ENCODE measurements at places on chromosomes 12 and 14. TPM values are rescaled to one million over a fixed set of nuclear protein-coding genes. Genes with fewer than 3 reads are reported as not detected.
A peak's percentile ranks its signal among the peaks of the same experiment; 100 is the strongest.

DNA sequence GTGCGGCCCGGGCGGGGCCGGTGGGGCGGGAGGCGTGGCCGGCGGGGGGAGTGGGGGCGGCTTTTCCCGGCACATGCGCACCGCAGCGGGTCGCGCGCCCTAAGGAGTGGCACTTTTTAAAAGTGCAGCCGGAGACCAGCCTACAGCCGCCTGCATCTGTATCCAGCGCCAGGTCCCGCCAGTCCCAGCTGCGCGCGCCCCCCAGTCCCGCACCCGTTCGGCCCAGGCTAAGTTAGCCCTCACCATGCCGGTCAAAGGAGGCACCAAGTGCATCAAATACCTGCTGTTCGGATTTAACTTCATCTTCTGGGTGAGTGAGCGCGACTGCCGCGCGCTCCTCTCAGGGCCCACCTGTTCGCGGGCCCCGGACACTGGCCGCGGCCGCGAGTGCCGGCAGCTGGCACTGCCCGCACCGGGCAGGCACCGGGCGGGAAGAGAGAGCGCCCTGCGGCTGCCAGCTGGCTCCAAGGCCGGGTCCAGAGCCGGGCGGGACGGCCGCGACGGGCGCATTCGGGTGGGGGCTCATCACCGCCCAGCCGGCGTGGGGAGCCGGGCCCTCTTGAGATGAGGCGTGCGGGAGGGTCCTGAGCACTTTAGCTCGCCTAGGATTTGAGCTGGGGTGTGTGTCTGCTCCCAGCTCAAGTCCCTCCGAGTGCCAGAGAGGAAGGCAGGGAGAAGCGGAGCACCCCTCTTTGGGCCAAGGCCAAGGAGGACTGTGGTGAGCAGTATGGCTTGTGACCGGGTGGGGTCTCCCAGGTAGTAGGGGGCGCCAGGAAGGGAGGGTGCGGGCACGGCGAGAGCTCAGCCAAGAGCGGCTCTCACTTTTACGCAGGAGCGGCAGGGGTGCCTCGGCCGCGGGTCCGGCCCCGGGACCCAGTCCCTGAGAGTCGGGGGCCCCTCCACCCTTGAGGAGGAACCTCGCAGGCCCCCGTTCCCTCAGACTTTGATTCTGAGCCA is at the start of gene CD9:
CD9 (plus strand) TSS at position 145 of the 957 bp plus-strand sequence; CDS start at position 245, 100 bp downstream.
- DNase-seq: no peak

- no peak for DNase-seq
These were observed 264.0 kb upstream of the PRICKLE1 start for GRCh38 chr12:42853370-42854140.

DNA sequence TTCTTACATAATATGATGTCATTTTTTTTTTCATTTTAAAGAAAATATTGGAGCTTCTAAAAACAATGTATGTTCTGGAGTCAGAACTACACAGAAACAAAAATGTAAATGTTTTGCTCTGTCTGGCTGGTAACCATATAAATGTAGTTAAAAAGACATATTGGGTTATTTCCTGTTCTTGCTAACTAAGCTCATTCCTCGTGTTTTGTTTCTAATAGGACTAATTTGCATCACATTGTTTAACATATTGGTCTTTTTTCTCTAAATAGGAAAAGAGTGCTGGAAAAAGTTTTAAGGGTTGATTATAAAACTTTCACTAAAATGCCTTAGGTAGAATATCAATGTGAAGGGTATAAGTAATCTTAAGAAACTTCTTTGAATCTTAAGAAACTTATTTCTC is 221.3 kb downstream of the SLC6A15 start:
- no peak for DNase-seq

- peak; percentile 78 for DNase-seq
These were observed 43.7 kb downstream of the KDM2B start for GRCh38 chr12:121536899-121537813.

DNA sequence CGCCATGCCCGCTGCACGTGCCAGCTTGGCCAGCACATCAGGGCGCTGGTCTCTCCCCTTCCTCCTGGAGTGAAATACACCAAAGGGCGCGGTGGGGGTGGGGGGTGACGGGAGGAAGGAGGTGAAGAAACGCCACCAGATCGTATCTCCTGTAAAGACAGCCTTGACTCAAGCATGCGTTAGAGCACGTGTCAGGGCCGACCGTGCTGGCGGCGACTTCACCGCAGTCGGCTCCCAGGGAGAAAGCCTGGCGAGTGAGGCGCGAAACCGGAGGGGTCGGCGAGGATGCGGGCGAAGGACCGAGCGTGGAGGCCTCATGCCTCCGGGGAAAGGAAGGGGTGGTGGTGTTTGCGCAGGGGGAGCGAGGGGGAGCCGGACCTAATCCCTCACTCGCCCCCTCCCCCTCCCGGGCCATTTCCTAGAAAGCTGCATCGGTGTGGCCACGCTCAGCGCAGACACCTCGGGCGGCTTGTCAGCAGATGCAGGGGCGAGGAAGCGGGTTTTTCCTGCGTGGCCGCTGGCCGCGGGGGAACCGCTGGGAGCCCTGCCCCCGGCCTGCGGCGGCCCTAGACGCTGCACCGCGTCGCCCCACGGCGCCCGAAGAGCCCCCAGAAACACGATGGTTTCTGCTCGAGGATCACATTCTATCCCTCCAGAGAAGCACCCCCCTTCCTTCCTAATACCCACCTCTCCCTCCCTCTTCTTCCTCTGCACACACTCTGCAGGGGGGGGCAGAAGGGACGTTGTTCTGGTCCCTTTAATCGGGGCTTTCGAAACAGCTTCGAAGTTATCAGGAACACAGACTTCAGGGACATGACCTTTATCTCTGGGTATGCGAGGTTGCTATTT is 914 bp upstream of the CCND2 start:
- peak; percentile 91 for DNase-seq

DNA sequence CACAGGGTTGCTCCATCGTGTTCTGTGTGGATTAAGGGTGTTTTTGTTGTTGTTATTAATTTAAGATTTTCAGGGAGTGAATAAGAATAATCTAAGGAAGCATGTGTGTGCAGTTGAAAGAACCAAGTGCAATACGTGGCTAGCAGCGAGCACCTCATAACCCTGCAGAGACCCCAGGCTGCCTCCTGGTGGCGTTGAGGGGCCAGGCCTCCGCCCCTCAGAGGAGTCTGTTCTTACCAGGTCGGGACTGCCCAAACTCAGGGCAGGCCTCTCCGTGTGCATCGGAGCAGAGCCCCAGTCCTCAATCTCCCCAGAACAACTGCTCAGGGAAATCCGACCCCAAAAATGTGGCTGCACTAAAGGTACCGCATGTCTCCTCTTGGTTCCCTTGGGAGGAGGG is 36.8 kb downstream of the IL31 start:
- no peak for DNase-seq

The KCNC2 gene
- not detected for polyA plus RNA-seq

DNA sequence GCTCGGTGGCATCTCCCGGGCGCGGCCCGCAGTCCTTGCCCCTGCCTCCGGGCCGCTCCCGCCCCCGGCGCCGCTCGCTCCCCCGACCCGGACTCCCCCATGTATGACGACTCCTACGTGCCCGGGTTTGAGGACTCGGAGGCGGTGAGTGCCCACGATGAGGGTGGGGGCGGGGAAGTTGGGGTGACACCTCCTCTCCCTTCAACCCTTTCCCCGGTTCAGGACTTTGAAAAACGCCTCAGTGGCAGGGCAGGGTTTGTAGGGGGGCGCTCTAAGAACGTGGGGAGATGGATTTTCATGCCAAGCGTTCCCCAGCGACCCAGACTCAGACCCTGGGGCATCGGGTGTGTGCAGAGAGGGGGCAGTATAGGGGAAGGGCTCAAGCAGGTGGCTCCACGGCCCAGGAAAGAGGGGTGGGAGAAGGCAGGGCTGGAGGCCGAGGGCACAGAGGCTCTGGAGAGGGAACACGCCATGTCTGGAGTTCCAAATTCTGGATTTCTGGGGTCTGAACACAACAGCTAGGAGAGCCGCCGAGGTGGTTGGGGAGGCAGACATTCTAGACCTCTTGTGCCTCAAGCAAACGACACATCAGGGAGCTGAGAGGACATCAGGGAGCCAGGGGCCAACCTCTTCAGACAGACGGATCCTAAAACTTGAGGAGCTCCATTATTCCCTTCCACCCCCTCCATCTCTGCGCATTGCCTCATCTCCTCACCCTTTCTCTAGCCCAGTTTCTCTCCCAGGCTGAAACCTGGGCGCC is 715 bp downstream of the CACNB3 start:
- DNase-seq: peak; percentile 37

DNA sequence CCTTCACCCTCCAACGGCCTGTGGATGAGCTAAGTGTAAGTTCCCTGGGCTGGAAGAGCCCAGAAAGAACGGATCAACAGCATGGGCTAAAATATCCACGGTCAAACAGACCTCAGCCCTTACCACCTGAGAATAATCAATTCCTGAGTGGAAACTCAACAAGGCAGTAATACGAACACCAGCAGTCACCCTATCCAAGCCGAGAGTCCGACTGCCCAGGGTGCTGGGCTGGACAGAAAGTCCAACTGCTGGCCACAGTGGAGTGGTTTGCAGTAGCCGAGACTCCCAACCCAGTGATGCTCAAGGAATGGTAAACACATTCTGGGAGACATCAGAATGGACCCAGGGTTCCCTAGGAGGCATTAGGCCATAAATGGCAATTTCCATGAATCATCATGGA is 36.8 kb downstream of the ANO2 start:
- no peak for DNase-seq

The INSM2 gene
- polyA plus RNA-seq: not detected

The P2RX2 gene
- polyA plus RNA-seq: not detected

The ASPG gene
- polyA plus RNA-seq: not detected

GRCh38 chr14:77275601-77276017 is 4.6 kb upstream of the NGB start:
- no peak for DNase-seq

The CLEC6A gene
- polyA plus RNA-seq: not detected

The PTPN21 gene
- not detected for polyA plus RNA-seq

The CD69 gene
- polyA plus RNA-seq: 240 TPM

The CLEC12A gene
- 4.3 TPM for polyA plus RNA-seq

DNA sequence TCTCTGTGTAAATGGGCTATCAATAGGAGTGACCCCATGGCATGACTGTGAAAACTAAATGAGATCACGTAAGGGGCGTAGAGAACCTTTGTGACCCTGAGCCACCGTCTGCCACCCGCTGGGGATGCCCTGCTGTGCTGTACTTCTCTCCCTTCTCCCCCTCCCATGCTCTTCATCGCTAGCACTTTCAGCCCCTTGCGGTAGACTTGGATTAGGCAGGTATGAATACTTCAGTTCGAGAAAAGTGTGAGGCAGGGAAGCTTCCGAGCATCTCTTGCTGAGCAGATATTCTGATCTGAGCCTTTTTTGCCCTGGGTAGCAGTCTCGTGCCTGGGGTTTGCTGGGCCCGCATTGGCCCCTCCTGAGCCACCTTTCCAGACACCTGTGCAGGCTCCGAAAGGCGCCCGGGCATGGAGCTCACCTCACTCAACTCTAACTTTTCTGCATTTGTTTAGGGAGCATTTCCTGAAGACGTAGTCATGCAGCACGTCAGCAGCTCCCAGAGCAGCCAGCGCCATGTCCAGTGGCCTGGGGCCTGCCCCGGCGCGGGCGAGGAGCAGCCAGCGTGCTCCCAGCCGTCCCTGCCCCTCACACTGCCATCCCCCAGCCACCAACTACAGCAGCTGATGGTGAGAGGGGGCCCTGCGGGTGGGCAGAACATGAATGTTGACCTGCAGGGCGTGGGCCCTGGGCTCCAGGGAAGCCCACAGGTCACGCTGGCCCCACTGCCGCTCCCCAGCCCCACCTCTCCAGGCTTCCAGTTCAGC is 40.4 kb downstream of the DDX51 start:
- no peak for DNase-seq

DNA sequence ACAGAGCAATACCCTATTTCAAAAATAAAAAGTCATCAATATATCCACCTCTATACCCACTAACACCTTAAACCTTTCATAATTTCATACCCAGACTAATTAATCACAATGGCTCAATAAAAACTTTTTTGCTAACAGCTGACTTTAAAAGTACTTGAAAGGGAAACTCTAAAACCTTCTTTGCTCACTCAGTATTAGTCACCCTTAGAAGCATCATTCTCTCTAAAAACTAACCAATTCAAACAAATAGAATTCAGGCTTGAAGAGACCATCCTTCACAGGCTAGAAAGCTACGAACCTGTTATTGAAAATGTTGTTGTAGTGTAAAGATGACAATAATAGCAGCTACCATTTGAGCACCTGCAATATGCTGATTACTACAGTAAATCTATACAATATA is 37.2 kb downstream of the HECTD1 start:
- DNase-seq: no peak

DNA sequence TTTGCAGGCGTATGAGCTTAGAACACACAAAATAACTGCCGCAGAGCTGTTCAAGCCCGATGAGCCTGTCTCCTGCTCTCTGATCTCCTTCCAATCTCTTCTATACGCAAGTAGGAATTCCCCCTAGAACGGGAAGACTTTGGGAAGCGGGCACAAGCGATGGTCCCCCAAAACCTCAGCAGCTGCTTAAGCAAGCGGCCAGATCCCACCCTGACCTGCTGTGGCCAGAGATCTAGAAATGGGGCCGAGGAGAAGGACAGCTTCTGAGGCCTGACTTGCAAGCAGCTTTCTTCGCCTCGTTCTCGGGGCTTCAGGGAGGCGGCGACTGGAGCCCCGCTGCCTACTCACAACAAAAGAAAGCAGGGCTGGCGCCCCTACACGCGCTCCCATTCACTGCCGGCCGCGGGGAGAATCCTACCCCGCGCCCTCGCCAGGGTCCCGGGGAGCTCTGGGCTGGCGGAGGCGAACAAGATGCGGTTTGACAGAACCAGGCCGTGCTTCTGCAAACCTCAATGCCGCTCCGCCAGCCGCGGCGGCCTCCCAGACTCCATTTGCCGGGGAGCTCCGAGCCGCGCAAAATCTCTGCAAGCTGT is 922 bp downstream of the TBX5 start:
- no peak for DNase-seq

DNA sequence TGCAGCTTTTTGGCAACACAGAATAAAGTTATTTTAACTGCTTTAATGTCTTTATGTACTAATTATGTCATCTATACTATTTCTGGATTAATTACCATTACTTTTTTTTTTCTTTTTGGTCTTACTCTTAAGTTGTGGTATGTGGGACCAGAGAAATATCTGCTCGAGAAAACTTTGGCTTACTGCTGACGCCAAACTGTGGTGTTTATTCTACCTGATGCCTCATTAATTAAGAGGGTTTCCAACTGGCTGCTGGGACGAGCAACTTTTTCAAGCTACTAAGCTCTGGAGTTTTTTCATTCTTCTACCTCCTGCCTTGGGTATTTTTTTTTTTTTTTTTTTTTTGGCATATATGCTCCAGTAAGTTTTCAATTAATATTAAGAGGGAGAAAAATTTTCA is 1257.5 kb downstream of the FSCB start:
- DNase-seq: no peak

The ISCA2 gene
- 55.0 TPM for polyA plus RNA-seq

The AKAP6 gene
- polyA plus RNA-seq: not detected

The OVCH1 gene
- not detected for polyA plus RNA-seq

DNA sequence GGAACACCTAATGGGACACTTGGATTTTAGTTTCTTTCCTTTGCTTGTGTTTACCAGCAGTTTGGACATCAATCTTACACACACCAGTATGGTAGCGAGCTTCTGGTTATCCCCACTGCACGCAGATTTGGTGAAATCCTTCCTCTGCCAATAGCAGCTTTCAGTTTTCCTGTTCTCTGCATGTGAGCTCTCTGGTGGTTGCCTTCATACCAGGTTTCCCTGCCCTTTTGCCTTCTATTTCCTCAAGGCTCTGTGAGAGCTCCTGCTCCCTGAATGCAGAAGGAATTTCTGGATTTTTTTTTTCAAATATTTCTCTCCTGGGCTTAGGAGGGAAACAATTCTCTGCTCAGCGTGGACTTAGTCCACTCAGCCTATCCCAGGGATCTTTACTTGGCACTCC is 93.0 kb upstream of the CCDC91 start:
- DNase-seq: no peak

The RBMS2 gene
- 1.3 TPM for polyA plus RNA-seq

GRCh38 chr14:70987041-70987440 is 79.8 kb downstream of the PCNX1 start:
- DNase-seq: no peak

Measured in immature natural killer cell (primary cell).